CD4-positive, alpha-beta T cell treated with Interferon alpha-2 for 1 hour (primary cell): ENCODE measurements at places on chromosomes 11 and 22.

GRCh38 chr11:97963528-97964331 is 1057.0 kb upstream of the CNTN5 start:
- DNase-seq = no peak

- DNase-seq = no peak
These were observed at the start of gene DNAJB7 for GRCh38 chr22:40862013-40862412. TSS of gene DNAJB7 (minus strand) at chr22:40862113. CDS start at chr22:40861994, 119 bp downstream.

- no peak for DNase-seq
These were observed 3.8 kb downstream of the KCNC1 start for GRCh38 chr11:17738151-17738973.

GRCh38 chr11:116861539-116861938 is 24.1 kb upstream of the APOA1 start:
- no peak for DNase-seq

- DNase-seq = peak; percentile 71
These were observed 54.3 kb downstream of the SYTL2 start for GRCh38 chr11:85756401-85757200.
